ENCODE measurements at places on chromosomes 11 and 22.

- DNase-seq: peak; percentile 77
Observed at GRCh38 chr11:77819411-77819920, 1.1 kb downstream of the RSF1 start.

- no peak for DNase-seq
Observed at GRCh38 chr11:123164732-123165450, 30.2 kb downstream of the CLMP start.

GRCh38 chr22:49776891-49777290, 50.8 kb downstream of the BRD1 start:
- DNase-seq: no peak

GRCh38 chr11:11149671-11150459, 203.2 kb downstream of the CSNK2A3 start:
- peak; percentile 24 for DNase-seq

- DNase-seq: peak; percentile 64
Observed at GRCh38 chr22:37267135-37267587, 15.1 kb upstream of the CYTH4 start.
